ENCODE measurements at places on chromosomes 12 and 14.
A peak's percentile ranks its signal among the peaks of the same experiment; 100 is the strongest.

- no peak for DNase-seq
These were observed 9.9 kb upstream of the GYS2 start for GRCh38 chr12:21614506-21614905.

DNA sequence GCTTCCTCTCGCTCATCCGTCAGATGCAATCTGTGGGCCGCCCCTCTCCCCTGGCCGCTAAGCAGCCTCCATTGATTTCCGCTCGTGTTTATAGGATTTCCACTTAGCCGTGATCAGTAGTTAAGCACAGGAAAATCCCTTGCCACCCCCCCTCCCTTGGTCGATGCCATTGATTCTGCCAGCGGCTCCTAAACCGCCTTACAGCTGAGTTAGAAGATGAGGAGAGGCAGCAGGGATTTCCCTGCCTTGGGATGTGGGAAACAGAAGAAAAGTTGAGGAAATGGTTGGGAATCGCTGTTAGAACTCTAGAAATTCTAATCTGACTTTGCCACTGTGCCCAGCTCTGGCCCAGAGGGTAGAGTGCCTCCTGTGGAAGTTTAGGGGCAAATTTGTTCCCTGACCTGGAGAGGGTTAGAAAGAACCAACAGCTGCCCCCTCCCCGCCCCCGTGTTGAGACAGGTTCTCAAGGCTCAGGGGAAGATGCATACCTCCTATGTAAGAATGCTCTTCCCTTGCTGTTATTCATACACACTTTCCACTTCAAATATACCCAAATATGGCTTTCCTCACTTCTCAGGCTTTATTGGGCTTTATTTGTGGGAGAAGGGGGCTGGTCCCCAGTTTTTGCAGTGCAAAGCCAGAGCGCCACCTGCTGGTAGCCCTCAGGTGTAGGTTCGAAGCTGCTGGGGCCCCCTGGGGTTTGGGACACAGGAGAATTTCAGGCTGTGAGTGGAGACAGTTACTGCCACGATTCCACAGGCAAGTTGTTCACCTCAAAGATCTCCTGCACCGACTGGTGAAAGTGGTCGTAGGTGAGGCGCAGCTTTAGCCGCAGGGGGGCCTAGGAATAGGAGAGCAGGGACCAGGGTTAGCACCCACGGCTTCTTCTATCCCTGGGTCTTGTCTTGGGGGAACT is 3.2 kb downstream of the THTPA start:
- peak; percentile 62 for DNase-seq

DNA sequence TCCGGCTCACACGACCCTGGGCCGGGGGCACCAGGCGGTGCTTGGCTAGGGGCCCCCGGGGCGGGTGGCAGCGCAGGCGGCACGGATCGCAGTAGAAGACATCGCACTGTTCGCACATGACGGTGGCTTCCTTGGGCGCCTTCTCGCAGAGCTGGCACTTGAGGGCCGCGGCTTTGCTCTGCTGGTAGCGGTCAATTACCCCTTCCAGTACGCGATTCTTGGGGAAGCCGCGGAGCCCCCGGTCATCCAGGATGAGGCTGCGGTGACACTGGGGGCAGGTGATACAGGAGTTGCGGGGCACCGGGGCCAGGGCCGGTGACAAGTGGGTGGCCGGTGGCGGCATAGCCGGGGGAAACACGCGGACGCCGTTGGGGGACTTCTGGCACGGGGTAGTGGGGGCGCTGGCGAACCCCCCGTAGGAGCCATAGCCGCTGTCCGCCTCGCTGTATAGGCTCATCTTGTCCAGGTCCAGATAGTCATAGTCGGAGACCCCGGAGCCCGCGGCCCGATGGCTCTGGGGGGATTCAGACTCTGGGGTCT is 553 bp downstream of the TRIM9 start:
- no peak for DNase-seq

- DNase-seq: no peak
These were observed 50.0 kb downstream of the FOS start for GRCh38 chr14:75328558-75329155.

- no peak for DNase-seq
These were observed 18.0 kb upstream of the ERBB3 start for GRCh38 chr12:56061982-56062381.

GRCh38 chr12:92299344-92299743 is 153.7 kb upstream of the BTG1 start:
- no peak for DNase-seq

DNA sequence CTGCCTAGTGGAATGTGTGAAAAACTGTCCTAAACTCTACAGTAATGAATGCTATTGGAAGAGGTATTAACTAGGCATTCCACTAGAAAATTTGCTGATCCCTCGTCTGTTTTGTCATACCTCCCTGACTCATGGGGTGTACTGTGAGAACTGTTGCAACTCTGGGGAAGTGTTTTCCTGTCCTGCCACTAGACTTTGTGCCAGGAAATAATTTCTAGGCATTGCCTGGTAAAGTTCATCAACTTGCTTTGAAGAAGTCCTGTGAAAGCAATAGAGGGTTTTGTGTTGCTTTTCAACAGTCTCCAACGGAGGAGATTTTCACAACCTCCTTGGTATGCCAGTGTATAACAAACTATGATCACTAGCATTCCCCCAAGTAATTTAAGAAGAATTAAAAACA is 139.9 kb downstream of the AKAP6 start:
- DNase-seq: no peak

DNA sequence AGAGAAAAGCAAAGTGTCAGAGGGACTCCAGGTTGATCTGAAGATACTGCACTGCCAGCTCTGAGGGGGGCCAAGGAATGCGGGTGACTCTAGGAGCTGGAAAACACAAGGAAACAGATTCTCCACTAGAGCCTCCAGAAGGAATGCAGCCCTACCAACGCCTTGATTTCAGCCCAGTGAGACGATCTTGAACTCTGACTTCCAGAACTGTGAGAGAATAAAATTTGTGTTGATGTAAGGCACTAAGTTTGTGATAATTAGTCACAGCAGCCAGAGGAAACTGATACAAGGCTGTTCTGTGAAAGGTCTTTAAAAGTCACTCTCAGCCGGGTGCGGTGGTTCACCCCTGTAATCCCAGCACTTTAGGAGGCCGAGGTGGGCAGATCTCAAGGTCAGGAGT is 34.2 kb downstream of the CKAP4 start:
- DNase-seq: no peak

DNA sequence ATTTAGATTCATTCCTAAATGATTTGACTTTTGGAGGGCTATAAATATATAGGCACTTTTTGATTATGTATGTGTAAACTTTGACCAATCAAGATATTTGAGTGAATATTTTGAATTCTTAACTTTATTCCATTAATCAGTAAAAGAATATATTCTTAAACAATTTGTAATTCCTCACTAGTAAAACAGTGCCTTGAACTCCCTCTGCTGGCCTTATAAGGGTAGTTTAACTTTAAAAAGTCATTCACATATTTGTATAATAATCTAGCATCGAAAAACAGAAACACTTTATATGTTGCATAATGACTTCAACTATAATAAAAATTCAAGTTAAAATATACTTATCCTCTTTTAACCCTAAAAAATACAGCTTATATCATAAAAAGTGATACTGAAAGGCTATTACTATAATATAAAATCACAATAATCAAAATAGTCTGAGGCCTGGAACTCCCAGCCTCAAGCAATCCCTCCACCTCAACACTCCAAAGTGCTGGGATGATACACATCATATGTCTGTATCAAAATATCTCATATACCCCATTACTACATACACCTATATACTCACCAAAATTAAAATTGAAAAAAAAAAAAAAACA is 31.2 kb downstream of the CCDC59 start:
- peak; percentile 38 for DNase-seq

- DNase-seq: no peak
These were observed 33.4 kb downstream of the LRTM2 start for GRCh38 chr12:1853716-1854115.

- no peak for DNase-seq
These were observed 72.7 kb downstream of the NIN start for GRCh38 chr14:50758305-50758704.

GRCh38 chr14:34538871-34539406 is 562 bp downstream of the EAPP start:
- DNase-seq: no peak

DNA sequence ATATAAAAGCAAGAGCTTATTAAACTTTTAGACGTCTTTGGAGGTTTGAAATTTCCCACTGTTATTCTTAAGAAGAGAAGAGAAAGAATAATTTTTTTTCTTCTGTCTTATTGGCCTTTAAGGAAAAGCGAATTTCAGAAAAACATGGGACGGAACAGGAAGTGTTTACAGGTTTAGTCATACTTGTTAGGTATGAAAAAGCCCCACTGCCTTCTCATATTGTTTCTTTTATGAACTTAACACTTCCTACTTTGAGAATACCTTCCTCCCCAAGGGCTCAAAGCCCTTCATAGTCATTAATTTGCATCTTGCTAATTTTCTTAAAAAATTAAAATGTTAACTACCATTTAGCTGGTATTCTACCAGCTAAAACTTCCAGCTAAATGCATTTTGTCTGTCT is 82.0 kb downstream of the ETV6 start:
- DNase-seq: no peak

DNA sequence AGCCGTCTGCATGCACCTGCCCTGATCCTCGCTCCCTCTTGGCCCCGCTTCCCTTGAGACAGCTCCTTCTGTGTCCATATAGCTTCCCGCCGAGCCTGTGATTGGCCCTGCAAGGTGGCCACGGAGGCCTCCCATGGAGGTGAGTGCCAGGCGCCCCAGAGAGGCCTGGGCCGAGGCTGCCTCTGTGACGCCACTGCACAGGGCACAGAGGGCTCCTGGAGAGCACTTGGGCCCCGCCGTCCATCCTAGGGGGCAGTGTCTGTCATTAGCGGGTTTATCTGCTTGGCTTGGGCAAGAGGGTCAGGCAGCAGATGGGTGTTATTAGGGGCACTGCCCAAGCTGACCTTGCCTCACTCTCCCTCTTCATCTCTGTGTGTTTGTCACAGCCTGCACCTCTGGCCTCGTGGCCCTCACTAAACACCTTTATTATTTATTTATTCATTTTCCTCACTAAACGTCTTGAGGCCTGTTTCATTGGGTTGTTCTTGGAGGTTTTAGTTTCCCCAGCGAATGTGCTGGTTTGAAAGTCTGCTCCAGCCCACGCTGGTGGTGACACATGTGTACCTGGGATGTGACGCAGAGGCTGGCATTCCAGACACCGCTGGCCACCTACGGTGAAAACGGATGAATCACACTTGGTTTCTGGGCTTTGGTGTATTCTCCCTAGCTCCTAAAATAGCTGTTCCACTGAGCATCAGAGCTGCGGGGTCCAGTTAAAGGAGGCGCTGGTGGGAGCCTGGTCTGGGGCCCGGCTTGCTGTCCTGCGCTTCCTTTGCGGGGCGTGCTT is 5.9 kb downstream of the ZFYVE21 start:
- no peak for DNase-seq

DNA sequence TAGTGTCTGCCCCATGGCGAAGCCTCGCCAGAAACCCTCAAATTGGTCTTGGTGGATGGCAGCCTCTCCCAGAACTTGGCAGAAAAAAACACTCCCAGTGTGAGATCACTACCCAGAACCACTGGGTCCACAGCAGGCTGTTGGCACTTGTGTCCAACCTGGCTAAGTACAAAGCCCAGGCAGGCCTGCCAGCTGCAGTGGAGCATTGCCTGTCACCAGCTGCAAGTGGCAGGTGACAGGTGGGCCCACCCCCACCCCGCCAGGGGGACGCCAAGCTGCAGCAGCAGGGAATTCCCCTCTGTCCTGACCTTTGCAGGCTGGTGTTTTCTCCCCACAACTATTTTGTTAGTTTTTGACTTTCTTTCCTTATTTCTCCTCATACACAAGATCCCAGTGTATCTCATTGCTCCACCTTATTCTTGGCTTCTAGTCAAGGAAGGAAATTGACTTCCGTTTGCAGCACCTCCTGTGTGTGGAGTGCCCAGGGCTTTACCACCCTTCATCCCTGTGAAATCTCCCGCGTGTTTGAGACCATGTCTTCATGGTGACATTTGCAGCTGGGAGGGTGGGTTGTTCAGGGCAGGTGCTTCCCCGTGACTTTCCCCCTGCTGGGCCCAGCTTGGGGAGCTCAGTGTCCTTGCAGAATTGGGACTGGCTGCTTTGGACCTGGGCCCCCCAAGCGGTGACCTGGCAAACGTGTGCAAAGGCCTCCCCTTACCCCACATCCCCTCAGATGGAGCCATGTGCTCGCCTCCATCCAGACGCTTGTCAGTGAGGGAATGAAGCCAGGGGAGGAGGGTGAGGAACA is 73.8 kb upstream of the RIN3 start:
- DNase-seq: peak; percentile 55

DNA sequence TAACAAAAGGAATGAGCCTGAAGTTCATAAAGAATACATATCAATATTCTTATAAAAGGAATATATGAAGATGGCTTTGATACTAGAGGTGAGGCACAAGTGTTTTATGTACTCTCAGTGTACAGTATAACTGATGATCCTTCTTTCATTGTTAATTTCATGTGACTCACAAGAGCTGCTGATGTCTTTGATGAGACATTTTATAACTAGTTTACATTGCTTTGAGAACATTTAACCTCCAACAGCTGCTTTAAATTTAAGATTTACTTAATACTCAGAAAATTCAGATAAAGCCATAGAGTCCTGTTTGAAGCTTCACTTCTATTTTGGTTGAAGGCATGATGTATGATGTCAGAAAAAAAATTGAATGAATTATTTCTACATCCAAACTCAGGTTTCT is 59.8 kb downstream of the WASHC4 start:
- DNase-seq: no peak

DNA sequence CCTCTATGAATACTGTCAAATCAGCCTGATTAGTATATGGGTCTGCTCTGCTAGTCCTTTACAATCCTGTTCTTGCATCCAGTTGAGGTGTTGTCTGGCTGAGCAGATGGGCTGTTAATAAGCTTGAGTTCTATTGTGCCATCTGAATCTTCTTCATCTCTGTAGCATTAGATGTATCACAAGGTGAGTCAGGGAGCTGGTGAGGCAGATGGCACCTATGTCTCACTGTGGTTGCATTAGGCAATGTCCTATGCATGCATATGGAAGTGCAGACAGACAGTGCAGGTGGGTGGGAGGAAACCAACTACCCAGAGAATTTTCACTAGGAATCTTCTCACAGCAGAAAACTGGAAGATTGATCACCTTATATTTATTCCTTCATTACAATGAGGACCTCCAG is 165.7 kb upstream of the STXBP6 start:
- no peak for DNase-seq

GRCh38 chr14:81447021-81447764 is 47.1 kb upstream of the STON2 start:
- DNase-seq: no peak

- DNase-seq: no peak
These were observed 789.5 kb downstream of the DIO2 start for GRCh38 chr14:79421811-79422210.
